ENCODE measurements at places on chromosomes 11 and 22. TPM values are rescaled to one million over a fixed set of nuclear protein-coding genes. Genes with fewer than 3 reads are reported as not detected.

- DNase-seq: no peak
These were observed 12.8 kb downstream of the DGCR2 start for GRCh38 chr22:19109198-19110063.

DNA sequence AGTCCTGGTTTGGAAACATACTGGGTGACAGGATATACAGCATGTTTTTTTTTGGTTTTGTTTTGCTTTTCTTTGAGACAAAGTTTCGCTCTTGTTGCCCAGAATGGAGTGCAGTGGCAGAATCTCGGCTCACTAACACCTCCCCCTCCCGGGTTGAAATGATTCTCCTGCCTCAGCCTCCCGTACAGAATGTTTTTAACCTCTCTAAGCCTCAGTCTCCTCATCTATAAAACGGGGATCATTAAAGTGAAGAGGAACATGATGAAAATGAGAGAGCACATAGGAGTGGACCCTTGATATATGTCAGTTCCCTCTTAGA is 28.1 kb upstream of the SCARF2 start:
- DNase-seq: no peak

The OR8B8 gene
- total RNA-seq: not detected

DNA sequence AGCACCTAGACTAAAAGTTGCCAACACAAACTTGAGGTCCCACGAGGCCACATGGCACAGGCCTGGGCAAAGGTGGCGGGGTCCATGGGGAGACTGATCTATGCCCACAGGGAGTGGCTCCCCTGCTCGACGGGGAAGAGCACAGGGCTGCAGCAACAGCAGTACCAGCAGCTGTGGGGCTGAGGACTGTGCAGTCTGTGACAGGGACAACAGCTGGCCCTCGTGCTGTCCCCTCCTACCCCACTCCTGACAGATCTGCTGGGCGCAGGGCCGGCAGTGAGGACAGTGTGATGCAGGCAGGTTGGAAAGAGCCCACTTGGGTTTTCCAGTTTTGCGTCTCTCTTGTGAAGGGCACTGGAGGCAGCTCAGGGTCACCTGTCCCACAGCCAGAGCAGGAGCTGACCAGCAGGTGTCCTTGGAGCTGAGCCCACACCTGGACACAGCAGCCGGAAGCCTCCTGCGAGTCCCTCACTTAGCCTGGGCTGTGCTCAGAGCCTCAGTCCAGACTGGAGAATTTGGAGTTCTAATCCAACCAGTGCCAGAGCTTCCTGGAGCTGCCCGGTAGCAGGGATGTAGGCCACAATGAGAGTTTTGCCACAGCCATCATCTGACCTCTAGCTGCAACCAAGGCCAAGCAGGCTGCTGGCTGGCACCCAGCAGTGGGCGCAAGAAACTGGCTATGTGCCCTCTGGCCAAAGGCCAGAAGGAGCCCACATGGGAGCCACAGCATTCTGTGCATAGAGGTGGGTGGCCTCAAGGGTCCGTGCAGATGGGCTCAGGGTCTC is 3.6 kb upstream of the GAS2L1 start:
- peak; percentile 57 for DNase-seq

GRCh38 chr11:47161134-47161854 is 15.4 kb downstream of the ARFGAP2 start:
- peak; percentile 88 for DNase-seq
